ENCODE measurements at places on chromosomes 3 and 15. TPM values are rescaled to one million over a fixed set of nuclear protein-coding genes. Genes with fewer than 3 reads are reported as not detected.

Gene PLA2G4F
- under 0.01 TPM for total RNA-seq

Gene GOLGA6A
- total RNA-seq, result under 0.01 TPM

Gene DAZL
- not detected for total RNA-seq

Gene STX19
- total RNA-seq, result not detected

Gene ZNF660
- 2.1 TPM for total RNA-seq

Gene DGKG
- 2.5 TPM for total RNA-seq

Gene SKIL
- total RNA-seq, result 50.5 TPM

Gene SPINT1
- total RNA-seq, result 0.32 TPM

Gene PRKCI
- total RNA-seq, result 167 TPM

Gene ARGFX
- total RNA-seq, result not detected

Gene TMEM108
- not detected for total RNA-seq

Gene SKOR1
- total RNA-seq, result 0.16 TPM

Gene ACSBG1
- not detected for total RNA-seq
